Caki2 (cell line): ENCODE measurements at places on chromosomes 5 and 9. TPM values are rescaled to one million over a fixed set of nuclear protein-coding genes. Genes with fewer than 3 reads are reported as not detected.

DNA sequence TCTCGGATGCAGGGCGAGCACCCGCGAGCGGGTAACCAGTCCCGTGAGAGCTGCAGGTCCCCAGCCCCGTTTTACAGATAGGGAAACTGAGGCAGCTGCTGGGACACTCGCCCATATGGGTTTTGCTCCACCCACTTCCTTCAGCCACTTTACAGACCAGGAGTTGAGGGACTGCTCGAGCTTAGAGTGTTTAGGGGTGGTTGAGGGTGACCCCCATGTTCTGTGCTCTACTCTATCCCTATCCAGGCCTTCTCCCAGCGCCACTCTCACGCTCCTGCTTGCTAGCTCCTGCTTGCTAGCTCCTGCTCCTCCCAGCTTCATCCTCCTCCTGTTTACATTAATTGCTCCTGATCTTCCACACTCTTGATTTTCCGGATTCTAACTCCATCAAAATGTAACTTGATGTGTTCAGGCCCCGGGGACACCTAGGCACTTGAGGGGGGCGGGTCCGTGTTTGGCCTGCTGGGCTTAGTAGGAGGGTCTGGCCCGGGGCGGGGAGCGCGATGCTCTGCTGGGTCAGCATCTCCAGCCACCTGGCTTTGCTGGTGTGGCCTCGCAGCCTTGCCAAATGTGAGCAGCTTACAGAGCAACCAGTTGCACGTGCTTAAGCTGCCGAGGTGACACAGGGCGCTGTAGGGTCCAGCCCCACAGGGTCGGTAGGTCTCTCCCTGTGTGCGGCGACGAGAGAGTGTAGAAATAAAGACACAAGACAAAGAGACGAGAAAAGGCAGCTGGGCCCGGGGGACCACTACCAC, 1.5 kb upstream of the PTGES2 start:
- DNase-seq, result no peak

DNA sequence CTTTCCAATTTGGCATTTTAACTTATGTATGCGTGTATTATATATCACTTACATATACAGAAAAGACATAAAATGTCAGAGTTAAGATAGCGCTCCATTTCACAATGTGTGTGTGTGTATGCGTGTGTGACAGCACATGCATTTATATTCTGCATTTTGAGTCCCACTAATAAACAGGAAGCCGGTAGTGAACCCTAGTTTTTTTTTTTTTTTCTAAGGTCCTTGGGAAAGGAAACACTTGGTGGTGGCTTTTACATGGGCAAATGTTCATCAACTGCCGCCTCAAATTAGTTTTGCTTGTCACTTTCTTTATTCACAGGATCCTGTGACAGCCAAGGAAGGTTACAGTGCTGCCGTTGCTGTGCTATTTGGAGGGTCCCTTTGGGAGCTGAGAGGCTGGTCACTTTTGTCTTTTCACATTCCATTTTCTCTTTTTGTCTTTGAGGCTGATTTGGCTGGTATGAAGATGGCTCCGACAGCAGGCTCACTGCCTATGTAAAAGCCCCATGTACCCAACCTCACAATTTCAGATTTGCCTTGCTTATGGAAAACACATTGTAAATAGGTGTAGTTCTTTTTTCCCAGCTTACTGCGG, 298.9 kb downstream of the CSNK1G3 start:
- DNase-seq, result no peak

- peak; percentile 88 for DNase-seq
These were observed 51.9 kb downstream of the NIPAL4 start for GRCh38 chr5:157511651-157512644.

DNA sequence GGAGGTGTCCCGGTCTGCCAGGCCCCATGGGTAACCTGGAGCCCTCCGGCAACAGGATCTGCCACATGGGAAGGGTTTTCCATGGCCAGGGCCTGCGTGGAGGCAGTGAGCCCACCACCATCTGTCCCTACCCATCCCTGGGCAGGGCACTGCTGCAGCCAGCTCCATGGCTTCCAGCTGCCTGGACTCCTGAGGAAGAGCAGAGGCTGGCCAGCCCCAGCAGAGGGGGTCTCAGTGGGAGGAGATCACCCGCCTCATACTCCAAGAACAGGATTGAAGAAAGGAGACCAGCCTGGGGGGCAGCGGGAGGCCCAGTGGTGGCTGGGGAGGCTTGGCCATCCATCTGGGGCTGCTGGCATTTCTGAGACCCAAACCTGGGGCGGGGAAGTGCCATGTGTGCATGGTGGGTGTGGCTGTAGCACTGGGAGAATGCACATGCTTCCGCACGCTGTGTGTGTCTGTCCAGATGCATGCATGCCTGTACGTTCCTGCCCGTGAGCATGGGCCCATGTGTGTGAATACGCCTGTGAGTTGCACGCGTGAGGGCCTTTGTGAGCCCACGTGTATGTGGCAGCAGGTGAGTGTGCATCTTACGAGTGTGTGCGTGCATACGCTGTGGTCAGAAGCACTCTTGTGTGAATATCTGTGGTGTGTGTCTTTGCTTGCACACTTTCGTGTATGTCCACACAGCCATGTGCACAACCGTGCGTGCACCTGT, 78.5 kb downstream of the LMX1B start:
- no peak for DNase-seq

GRCh38 chr9:115088860-115089259, 29.1 kb downstream of the TNC start:
- no peak for DNase-seq

GRCh38 chr5:56369361-56369811, 136.3 kb upstream of the ANKRD55 start:
- no peak for DNase-seq

- no peak for DNase-seq
These were observed 89.2 kb downstream of the ACER2 start for GRCh38 chr9:19498015-19498414.

GRCh38 chr9:92528522-92528849, 7.3 kb downstream of the ECM2 start:
- no peak for DNase-seq

GRCh38 chr9:120895951-120896350, 19.0 kb upstream of the PHF19 start:
- no peak for DNase-seq

DNA sequence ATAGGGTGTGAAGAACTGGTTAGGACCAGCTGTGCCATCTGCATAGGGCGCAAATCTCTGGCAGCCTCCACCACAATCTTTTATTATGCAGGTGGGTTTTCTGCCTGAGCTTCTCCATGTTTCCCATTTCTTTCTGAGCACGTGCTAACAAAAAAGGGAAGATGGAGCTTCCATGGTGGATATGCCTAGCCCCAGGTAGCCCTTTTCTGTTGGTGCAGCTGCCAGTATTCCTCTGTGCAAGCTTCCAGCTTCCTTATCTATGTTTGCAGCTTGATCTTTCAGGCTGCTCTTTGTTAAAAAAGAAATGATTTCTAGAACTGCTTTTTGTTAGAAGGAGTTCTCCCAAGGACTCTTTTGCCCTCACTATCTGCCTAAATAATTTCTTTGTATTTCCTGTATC, 95.0 kb upstream of the EPB41L4A start:
- DNase-seq, result no peak

- DNase-seq, result no peak
These were observed 397.8 kb downstream of the MED10 start for GRCh38 chr5:5980538-5980895.

DNA sequence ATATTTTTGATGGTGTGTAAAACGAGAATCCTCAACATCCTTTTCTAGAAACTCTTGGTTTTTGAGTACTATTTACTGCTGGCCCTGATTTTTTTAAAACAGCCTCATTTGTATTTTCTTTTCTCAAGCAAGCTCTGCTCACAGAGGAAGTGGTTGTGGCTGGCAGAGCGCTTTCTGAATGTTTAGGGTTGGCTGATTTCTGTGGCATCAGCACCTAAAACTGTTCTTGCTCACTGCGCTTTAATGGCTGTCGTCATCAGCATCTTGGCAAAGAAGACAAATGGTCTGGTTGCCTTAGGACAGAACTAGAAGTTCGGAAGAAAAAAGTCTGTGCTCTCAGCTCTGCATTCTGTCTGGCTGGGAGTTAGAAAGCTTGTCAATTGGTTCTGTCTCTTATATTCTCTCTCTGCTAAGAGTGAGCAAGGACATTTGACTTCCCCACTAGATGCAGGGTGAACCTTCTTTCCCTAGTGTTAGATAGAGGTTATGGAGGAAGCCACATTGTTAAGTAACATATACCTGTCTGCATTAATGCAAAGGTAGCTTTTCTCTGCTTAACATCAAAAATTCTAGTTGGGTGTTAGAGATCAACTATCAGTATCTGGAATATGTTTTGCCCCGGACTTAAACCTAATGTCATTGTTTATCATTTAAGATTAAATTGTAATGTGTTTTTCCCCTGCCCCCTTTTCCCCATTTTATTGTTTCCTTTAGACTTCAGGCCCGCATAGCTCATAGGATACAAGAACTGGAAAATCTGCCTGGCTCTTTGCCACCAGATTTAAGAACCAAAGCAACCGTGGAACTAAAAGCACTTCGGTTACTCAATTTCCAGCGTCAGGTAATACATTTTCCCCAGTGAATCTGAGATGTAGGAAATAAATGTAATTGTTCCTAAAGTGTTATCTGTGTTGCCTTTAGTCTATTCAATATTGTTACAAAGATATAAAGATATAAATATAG, 39.0 kb downstream of the SMARCA2 start:
- peak; percentile 2 for DNase-seq

- DNase-seq, result no peak
These were observed 12.2 kb downstream of the COL23A1 start for GRCh38 chr5:178577944-178578343.

GRCh38 chr5:10328323-10328722, 20.6 kb upstream of the CMBL start:
- no peak for DNase-seq

GRCh38 chr5:133147411-133147810, 95.6 kb downstream of the HSPA4 start:
- no peak for DNase-seq

The NTRK2 gene
- 0.54 TPM in 1 of 2 replicates, not detected in the other for total RNA-seq

The OTULIN gene
- total RNA-seq, result 10.6 and 54.6 TPM in 2 replicates

The SMIM33 gene
- total RNA-seq, result not detected in 2 replicates

The CDC26 gene
- 31.2 and 68.7 TPM in 2 replicates for total RNA-seq

The SLC25A46 gene
- total RNA-seq, result 24.0 and 30.4 TPM in 2 replicates

The PCDHB4 gene
- total RNA-seq, result not detected in 2 replicates

The CDKN2B gene
- total RNA-seq, result not detected in 2 replicates

The PCDH12 gene
- total RNA-seq, result not detected in 2 replicates

The BAAT gene
- total RNA-seq, result not detected in 2 replicates

The CCDC192 gene
- not detected in 2 replicates for total RNA-seq
